Mesothelial cell of epicardium (in vitro differentiated cells): ENCODE measurements at places on chromosomes 12 and 14.

DNA sequence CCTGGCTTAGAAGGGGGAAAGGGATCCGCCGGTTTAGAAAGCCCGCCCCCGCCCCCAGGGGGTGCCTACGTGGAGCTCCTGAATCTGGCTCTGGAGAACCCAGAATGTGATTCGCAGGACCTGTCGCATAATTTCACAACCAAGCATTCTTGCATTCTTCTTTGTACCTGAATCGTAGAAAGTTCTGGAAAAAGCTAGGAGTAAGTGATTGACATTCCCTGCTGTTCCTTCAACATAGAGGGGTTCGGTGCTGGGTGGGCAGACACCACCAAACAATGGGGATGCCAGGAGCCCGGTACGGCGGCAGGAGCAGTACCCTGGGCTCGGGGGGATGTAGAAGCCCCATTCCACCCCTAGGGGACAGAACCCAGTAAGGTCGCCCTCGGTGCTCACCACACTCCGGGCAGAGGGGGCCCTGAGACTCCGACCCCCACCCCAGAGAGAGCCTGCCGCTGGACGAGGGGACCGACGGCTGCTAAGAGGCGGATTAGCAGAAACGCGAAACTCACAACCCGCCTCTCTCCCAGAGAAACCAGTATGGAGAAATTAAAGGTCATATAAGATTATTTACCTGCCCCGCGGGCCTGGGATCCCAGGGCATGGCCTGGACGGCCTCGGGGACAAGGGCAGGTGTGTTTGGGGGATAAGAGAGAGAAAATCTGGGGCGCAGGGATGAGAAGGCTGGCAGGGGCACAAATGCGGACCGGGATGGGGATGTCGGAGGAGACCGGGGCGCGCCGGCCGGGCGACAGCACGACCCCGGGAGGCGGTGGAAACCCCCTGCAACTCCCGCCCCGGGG, 520 bp downstream of the CSRP2 start:
- DNase-seq = no peak

- no peak for DNase-seq
Measured at GRCh38 chr14:24944800-24945199, 105.1 kb downstream of the STXBP6 start.

DNA sequence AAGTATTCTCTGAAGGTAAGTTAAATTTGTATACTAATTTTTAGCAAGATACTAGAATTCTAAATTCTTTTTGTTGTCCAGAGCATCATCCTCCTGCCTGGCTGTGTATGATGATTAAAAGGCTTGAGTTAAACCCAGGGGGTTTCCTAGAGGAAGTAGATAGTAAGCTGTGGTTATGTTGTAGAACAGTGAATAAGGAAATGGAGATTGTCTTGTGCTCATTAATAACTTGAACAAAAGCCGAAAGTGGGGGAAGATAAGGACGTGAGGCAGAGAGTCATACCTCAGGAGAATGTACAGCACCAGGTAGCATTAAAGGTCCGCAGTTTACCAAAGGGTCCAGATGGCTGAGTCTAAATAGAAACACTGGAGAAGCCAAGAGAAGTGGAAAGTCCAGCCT, 42.0 kb downstream of the CKB start:
- no peak for DNase-seq

DNA sequence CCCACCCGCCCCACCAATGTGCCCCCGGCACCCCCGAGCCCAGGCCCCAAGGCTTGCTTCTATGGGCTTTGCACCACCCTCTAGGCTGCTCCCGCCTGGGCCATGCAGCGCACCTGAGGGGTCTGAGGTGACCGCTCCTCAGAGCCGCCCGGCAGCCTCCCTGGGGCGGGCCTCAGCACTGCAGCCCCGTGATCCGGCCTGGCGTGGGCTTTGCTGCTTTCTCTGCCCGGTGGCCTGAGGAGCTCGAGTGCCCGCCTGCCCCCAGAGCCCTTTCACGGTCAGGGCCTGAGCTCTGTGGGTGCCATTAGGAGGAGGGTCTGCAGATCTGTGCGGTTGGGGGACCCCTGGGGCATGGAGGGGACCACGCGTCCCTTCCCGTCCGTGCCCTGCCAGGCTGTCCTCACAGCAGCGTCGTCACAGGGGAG, 6.2 kb downstream of the MTA1 start:
- no peak for DNase-seq

DNA sequence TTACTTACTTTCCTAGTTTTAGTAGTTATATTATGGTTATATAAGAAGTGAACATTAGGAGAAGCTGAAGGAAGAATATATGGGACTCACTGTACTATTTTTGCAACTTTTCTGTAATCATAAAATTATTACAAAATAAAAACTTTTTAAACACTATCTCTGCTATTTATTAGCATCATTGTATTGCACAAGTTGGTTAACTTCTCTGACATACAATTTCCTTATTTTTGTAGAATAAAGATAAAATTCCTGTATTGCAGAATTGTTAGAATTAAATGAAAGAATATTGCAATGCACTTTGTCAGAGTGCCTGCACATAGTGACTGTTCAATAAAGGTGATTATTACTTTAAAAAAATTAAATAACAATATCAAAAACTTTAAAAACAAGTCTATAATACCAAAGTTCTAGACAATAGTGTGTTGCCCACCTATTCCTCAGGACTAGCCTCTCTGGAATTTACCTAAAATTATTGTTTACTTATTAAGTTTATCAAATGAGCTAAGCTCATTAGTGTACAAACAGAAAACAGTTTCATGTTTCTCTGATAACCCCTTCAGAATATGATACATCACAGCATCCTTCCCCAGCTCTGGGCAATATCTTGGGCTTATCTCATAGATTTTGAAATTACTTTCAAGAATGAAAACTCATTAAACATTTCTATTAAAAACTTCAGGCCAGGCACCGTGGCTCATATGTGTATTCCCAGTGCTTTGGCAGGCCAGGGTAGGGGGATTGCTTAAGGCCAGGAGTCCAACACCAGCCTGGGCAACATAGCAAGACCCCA, 77.4 kb upstream of the TMPO start:
- DNase-seq = no peak

GRCh38 chr12:121955258-121956237, 37.2 kb downstream of the CFAP251 start:
- no peak for DNase-seq
